ENCODE measurements at places on chromosomes 7 and 10. TPM values are rescaled to one million over a fixed set of nuclear protein-coding genes. Genes with fewer than 3 reads are reported as not detected.

GRCh38 chr7:24669971-24670591 is 87.2 kb downstream of the GSDME start:
- no peak for DNase-seq

GRCh38 chr7:152664636-152665035 is 11.3 kb downstream of the XRCC2 start:
- no peak for DNase-seq

DNA sequence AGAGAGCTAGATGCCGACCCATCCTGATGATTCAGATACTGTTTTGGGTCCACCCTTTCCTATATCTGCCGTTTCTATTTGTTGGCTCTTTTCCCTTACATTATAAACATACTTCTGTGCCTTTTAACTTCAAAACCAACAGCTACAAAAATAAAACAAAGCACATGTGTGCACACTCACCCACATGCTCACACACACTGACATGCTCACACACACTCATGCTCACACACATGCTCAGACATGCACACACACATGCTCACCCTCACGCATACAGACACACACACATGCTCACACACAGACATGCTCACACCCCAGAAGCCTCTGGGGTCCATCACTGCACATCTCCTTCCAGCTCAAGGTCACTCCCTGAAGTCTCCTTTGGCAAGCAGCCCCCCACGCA is 88.1 kb downstream of the TCERG1L start:
- no peak for DNase-seq

DNA sequence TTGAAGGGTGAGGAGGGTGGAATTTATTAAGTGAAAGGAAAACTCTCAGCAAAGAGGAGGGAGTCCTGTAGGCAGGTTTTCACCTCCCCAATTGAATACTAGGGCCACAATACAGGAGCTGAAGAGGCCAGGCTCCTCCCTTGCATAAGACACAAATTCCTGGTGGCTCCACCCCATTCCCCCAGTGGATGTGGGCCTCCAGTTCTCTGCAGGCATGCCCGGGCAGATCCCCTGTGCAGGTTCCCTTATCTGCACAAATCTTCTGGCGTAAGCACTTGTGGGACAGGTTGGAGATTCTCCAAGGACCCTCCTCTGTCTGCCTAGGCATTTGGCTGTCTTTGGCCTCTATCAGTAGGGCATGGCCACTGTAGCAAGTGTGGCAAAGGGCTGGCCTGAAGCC is 847.1 kb upstream of the MBL2 start:
- DNase-seq, result no peak

Gene HACD1
- polyA plus RNA-seq, result 132 TPM

Gene TMEM236
- 0.44 TPM for polyA plus RNA-seq

- DNase-seq, result no peak
Measured at GRCh38 chr10:20105931-20106330, 289.7 kb downstream of the PLXDC2 start.

Gene BMPER
- not detected for polyA plus RNA-seq

- DNase-seq, result no peak
Measured at GRCh38 chr7:99752356-99752755, 17.4 kb upstream of the CYP3A7 start.

- no peak for DNase-seq
Measured at GRCh38 chr7:79855172-79855571, 279.5 kb upstream of the GNAI1 start.

- no peak for DNase-seq
Measured at GRCh38 chr10:3858051-3858845, 73.2 kb upstream of the KLF6 start.

Gene CFAP46
- 0.25 TPM for polyA plus RNA-seq

- no peak for DNase-seq
Measured at GRCh38 chr7:150994141-150994837, 3.5 kb downstream of the NOS3 start.

DNA sequence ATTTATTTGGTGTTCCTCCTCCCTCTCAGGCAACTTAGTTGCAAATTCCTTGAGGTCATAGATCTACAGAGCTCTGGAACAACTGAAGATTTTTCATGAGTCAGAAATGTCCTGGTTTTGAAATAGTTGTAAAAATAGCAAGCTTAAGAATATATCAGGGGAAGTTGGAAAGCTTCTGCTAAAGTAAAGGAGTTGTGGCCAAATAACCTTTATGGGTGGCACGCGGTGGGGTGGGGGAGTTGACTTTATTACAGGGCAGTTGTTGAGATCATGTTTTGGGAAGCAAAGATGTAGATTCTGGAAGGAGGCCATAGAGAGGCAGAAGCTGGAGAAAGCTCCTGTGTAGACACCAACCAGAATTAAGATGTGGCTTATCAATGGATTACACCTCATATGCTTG is 326.0 kb upstream of the MTPN start:
- no peak for DNase-seq

DNA sequence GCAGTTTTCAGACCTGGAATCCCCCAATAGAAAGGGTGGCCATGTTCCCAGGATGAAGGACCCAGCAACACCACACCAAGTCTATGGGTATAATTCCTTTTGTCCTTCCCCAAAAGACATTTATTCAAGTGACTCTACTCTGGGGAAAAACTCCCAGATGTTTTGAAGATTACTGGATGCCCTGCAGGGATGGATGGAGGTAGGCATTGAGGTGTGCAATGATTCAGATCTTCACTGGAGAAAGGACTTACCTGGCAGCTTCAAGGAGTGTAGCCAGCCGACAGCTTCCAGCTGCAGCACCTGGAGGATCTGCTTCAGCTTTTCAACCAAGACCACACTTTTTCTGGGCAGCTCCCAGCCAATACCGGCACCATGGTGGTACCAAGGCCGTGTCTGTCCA is 172.0 kb downstream of the BAMBI start:
- no peak for DNase-seq

DNA sequence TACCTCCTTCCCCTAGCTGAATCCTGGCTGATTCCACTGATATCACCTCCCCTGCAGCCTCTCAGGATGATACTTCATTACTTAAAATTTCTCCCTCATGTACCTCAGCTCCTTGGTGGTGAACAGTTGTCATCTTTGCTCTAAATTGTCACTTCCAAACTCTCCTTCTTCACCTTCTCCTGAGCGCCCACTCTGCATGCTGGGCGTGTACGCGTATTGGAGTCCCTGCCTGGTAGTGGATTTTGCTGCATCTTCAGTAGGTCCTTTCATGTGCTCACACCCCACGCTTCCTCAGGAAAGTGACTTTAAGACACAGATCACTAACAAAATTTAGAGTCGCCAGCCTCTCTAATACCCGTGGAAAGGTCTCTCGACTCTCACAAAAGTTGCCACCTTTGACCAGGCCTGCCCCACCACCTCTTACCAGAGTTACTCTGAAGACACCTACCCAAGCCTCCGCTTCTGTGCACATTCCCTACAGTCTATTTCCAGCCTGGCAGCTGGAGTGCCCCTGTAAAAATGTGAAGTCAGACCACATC is 236.8 kb downstream of the FANK1 start:
- no peak for DNase-seq

DNA sequence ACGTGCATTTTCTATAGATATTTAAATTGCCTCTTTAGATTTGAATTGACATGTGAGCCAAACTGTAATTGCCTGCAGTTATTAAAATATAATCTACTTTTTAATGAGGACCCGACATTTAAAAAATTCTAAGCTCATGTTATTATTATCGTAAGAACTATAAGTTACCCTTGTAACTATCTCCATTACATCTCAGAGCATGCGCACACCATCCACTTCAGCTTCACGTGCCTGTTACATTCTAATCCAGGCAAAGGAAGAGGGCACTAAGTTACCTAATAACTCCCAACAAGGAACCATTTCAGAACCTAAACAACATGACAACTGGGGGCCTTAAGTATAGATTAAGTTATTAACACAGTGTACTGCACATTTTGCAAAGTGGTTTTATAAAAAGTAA is 509.0 kb upstream of the DPP6 start:
- DNase-seq, result no peak

Gene FKBP6
- not detected for polyA plus RNA-seq

Gene GTF2IRD2
- polyA plus RNA-seq, result 19.3 TPM

- no peak for DNase-seq
Measured at GRCh38 chr7:70410134-70410750, 721.7 kb upstream of the GALNT17 start.

Gene LAMB4
- 0.34 TPM for polyA plus RNA-seq

GRCh38 chr10:119136084-119136483 is 29.4 kb downstream of the SFXN4 start:
- no peak for DNase-seq

Gene CCNJ
- 10.5 TPM for polyA plus RNA-seq

DNA sequence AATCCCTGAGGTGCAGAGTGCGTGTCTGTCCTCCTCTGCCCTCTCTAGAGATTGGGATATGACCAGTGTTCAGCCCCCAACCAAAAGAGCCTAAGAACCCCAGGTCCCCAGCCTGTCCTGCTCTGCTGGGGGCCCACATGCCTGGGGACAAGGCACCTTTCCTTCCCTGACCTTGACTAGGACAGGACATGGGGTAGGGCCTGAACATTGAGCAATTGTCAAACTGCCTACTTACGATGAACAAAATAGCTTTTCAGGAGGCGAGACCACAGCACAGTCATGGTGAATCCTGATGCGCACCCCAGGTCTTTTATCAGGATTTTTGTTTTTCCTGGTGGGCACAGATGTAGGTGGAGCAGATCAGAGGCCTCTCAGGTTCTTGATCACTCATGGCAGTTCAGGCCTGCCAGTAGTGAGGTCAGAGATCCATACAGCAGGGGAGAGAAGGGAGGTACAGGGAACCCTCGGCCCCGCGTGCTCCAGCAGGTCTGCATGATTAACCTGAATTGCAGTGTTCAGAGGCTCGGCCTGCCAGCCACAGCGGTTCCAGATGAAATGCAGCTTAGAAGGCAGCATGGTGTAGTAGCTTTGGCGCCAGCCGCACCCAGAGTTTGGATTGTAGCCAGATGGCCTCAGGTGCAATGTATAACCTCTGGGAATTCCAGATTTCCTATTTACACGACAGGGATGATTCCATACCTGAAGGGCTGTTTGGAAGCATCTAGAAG is 191.3 kb downstream of the CUX1 start:
- DNase-seq, result no peak

DNA sequence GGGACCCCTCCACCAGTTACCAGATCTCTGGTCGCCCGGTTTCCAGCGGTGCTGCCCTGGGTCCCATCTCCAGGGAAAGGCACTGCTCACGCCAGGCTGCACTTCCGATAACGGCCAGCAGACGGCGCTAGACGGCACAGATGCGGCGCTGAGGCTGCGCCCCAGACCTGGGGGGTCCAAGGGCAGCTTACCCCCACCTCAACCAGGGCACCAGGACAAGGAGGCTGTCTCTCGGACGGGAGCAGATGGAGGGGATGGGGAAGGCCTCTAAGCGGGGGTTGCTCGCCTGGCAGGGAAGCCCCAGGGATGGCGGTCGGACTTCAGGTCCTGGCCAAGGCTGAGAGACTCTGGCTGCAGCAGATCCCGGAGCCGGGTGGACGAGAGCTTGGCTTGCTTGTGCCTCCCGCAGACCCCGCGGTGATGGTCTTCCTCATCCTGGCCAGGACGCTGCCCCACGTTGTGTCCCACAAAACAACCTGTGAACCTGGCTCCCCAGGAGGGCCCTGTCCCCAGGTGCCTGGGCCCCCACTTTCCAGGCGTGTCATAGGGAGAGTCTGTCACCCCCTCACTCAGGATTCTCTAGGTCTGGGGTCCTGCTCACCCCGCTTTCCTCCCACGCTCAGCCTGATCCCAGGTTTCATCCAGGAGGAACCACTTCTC is 23.9 kb upstream of the ZNF716 start:
- no peak for DNase-seq

Gene INHBA
- 6.9 TPM for polyA plus RNA-seq

GRCh38 chr7:94429153-94429552 is 34.5 kb downstream of the COL1A2 start:
- peak; percentile 13 for DNase-seq

GRCh38 chr7:108189733-108190388 is 59.7 kb upstream of the LAMB4 start:
- no peak for DNase-seq

GRCh38 chr7:36021367-36021766 is 131.7 kb upstream of the EEPD1 start:
- DNase-seq, result no peak

Gene IGF2BP3
- polyA plus RNA-seq, result 57.4 TPM

- no peak for DNase-seq
Measured at GRCh38 chr10:70604106-70604505, 1.6 kb upstream of the PRF1 start.

Gene SH2B2
- 15.3 TPM for polyA plus RNA-seq

Gene C7orf57
- polyA plus RNA-seq, result 0.11 TPM

- no peak for DNase-seq
Measured at GRCh38 chr7:55170335-55171069, 151.7 kb downstream of the EGFR start.

All from muscle of arm (tissue), 14 donors.